ENCODE measurements at places on chromosomes 3 and 15.

DNA sequence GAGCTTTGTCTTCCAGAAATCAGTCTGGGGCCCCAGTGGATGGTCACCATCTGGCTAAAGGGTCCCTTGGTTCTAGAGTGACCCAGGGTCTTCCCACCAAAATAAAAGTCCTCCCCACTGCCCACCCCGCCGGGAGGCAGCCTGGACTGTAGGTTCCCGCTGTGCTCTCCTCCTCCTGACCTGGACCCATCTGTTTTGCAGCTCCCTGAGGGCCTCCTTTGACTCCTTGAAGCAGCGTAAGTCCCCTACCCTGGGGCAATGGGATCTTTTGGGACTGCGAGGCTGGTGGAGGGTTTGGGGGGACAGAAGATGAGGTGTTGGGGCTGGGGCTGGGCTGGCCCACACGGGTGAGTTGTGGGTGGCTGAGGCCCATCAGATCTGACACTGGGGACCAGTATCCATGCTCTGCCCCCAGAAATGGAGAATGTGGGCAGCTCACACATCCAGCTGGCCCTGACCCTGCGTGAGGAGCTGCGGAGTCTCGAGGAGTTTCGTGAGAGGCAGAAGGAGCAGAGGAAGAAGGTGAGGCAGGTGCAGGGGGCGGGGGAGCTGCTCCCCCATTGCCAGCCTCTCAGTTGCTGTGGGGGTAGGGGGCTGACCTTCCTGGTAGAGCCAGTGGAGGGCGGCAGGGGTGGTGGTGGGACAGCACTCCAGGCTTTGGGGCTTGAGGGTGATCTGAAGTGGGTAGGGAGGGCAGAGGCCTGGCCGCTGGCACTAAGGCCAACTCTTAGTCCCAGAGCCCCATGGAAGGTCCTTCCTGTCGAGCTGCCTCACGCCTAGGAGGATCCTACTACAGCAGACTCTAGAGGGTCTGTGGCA is 30.4 kb downstream of the PSTPIP1 start:
- no peak for DNase-seq

DNA sequence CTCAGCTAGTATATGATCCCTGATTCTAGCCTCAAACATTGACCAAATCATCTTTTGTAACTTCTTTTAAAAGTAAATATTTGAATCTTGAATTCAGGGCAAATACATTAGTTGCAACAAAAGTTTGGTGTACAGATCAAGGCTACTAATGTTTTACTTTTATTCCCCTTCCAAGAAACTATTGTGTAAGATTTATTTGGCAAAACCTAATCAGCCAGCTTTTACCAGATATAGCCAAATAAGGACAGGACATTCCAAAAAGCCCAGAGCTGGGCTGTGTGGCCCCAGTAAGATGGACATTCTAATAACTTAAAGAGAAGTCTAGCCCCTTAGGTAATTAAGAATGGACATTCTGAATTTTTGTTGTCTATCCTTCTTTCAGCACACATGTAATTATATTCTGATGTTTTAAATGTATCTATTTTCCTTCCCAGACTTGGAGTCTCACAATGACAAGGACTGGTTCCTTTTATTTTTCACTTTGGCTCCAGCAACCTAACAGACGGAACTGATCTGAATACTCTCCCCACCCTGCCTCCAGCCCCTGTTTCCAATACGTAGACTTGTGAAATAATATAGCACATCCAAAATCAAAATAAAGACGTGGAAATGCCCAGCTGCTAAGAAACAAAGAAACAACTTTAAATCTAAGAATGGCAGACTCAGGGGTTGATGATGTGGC is 48.1 kb downstream of the STARD5 start:
- DNase-seq, result no peak

DNA sequence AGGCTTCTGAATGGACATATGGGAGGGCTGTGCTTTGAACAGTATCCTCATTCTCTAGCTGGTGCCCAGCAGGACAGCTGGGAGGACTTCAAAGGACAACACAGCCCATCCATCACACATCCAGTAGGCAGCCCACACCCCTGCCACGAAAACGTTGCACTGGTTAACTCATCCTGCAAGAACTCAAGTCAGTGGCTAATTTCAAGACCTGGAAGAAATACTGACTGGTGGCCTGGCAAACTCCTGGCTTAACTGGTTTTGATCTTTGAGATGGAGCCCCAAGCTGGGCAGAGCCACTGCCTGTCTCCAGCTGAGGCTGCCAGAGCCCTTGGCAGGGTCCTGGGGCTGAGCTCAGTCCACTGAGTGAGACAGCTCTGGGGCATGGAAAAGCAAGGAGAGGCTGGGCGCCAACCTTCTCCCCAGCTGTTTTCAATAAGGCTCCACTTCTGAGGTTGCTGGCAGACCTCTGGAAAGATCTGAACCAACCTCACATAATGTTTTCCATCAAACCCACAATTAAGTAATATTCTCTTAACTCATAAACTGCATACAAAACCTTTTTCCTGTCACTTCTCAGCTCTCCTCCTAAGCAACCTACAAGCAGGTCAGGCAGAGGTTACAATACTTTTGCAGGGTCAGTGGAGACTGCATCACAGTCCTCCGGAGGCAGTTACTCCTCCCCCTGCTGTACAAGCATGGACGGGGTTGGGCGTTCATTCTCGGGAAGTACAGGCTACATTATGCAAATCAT is 110.3 kb downstream of the MYLK start:
- no peak for DNase-seq

- peak; percentile 59 for DNase-seq
Measured at GRCh38 chr15:85504749-85505676, 124.6 kb downstream of the AKAP13 start.

GRCh38 chr3:178982137-178982536 is 89.5 kb downstream of the ZMAT3 start:
- DNase-seq, result no peak

DNA sequence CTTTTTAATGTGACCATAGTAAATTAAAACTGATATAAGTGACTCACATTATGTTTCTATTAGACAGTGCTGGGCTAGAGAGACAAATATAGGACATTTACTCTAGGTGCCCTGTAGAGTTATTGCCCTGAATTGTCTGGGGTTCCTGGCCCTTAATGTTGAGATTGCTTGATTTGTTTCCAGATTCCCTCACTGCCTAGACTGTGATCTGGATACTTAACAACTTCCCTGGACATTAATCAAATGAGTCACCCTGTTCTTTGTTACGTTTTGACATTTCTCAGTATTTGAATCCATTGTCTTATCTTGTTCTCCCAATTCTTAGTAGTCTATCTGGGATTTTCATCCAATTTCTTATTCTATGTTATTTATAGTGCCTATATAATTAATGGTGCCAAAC is 65.8 kb downstream of the DTWD1 start:
- no peak for DNase-seq

DNA sequence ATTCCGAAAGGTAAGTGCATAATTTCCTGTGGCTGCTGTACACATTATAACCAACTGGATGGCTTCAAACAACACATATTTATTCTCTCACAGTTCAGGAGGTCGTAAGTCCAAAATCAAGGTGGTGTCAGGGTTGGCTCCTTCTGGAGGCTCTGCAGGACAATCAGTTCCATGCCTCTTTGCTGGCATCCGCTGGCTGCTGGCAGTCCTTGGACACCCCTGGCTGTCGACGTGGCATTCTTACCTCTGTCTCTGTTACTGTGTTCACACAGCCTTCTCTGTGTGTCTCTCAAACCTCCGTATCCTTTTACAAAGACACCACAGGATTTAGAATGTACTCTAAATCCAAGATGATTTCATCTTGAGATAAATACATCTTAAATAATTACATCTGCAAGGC is 398.8 kb upstream of the ATP10A start:
- DNase-seq, result no peak

DNA sequence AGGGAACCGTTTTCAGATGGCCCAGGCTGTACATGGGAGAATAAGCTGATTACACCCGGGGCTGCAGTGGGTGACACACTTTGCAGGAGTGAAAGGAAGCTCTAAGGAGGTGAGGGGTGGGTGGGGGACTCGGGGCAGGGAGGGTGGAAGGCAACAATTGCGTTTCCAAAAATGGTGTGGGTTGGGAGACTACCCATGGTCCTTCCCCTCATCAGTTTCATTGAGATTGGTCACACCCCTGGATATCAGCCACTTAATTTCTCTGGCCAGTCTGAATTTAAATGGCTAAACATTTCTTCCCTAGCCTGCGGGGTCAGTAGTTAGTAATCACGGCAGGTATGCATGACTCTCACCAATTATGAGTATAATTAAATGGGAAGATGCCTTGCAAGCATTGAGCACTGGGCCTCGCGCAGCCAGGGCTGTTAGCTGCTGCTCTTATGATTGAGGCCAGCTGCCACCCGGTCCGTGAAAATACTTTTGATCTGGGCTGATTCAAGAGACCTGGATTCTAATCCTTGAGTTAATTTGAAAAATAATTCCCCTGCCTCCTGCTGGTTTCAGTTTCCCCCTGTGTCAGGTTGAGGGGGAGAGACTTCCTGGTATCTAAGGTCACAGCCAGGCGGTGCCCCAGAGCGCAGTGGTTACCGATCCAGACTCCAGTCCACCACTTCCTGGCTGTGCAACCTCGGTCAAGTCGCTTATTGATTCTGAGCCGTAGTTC is 23.3 kb downstream of the SLC6A6 start:
- DNase-seq, result peak; percentile 75

DNA sequence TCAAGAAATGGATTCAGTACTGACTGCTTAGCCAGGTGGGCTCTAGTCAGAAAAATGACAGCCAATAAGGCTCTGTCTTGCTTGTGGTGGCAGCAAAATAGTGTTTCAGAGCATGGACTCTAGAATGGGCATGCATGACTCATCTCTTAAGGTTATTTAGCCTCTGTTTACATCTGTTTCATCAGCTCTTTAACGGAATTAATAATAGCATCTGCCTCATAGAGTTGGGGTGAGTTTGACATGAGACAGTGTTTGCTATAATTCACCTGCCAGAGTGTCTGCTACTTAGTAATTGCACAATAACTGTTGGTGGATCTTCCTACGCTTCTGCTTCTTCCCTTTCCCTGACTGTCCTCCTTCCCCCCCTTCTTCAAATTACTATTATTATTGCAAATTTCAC is 350.4 kb upstream of the SEMA6D start:
- DNase-seq, result no peak

DNA sequence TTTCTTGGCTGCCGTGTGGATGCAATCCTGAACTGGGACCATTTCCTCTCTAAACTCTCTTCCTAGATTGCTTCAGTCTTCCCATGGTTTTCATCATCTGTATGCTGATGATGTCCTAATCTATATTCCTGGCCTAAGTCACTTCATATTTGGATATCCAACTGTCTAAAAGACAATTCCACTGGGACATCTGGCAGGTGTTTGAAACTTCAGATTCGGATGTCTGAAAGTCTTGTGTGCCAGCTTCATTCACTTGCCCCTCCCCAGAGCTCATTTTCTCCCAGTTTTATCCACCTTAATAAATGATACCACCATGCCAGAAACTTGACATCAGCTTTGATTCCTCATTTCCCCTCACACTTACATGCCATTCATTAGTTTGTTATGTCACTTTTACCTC is 134.9 kb upstream of the PTX3 start:
- DNase-seq, result no peak

GRCh38 chr3:71025516-71025915 is 558.0 kb downstream of the FOXP1 start:
- no peak for DNase-seq

GRCh38 chr3:100781301-100781700 is 72.0 kb downstream of the TFG start:
- DNase-seq, result no peak

DNA sequence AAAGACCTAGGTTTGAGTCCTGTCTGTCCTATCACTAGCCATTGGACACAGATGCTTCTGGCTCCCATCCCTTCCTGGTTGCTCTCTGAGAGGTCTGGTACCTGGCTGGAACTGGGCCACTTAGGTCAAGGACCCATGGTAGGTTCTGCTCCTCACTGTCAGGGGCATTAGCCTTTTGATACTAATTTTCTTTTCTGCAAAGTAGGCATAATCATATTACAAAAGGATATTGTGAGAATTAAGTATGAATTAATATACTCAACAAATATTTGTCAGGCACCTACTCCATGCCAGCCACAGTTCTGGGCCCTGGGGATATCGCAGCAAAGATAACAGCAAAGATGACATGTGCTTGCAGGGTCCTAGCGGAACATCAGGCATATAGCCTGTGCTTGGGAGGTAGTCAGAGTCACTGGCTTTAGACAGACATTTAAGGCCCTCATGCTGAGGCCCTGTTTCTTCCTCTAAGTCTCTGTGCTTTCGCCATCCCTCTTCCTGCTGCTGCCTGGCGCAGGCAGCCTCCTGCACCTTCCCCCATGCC is 25.6 kb upstream of the LCTL start:
- DNase-seq, result peak; percentile 21

DNA sequence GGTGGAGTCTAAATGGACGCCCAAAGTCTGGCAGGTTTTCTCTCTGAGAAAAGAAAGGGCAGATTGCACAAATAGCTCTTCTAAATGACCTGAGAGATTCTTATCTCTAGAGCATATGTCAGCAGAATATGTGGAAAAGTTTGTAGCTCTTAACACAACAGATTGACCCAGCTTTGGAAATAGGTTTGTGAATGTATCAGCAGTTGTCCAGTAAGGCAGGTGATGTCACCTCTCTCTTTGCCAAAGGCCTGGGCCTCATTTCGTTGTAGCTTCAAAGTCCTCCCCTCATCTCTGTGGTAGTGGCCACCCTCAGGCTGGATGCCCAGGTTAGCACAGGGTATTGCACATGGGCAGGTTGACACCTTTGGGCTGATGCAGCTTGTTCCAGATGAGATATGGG is 36.0 kb downstream of the PDIA5 start:
- DNase-seq, result no peak

DNA sequence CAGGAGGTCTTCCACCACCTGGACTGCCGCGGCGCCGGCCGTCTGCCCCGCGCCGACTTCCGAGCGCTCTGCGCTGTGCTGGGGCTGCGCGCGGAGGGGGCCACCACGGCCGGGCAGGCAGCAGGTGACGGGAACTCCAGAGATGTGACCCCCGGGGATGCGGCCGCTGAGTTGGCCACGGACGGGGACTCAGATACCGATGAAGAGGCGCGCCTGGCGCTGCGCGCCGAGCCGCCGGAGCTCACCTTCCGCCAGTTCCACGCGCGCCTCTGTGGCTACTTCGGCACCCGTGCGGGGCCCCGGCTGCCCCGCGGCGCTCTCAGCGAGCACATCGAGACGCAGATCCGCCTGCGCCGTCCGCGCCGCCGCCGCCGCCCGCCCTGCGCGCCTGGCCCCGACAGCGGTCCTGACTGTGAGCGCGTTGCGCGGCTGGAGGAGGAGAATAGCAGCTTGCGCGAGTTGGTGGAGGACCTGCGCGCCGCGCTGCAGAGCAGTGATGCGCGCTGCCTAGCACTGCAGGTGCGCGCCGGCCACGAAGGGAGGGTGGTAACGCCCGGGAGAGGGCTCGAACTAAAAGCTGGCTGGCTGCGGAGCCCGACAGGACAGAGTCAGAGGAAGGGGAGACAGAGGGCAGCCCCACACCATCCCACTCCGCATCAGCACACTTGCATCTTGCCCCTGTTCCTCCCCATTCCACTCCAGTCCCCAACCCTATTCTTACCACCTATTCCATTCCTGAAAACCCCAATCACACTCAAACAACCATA is 885 bp downstream of the EFCC1 start:
- no peak for DNase-seq

DNA sequence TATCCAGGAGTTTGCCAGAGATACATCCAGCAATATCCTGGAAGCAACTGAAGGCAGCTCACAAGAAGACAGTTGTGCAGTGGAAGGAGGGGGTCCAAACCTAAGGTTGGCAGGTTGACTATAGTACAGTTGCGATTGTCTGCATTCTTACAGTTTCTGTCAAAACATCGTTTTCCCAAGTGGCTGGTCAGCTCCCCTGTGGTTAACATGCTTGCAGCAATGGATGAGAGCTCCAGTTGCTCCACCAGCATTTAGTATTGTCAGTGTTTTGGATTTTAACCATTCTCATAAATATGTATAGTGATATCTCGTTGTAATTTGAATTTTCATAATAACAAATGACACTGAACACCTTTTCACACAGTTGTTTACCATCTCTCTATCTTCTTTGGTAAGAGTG is 31.5 kb downstream of the KLF13 start:
- no peak for DNase-seq
